ENCODE measurements at places on chromosomes 16 and 17.

DNA sequence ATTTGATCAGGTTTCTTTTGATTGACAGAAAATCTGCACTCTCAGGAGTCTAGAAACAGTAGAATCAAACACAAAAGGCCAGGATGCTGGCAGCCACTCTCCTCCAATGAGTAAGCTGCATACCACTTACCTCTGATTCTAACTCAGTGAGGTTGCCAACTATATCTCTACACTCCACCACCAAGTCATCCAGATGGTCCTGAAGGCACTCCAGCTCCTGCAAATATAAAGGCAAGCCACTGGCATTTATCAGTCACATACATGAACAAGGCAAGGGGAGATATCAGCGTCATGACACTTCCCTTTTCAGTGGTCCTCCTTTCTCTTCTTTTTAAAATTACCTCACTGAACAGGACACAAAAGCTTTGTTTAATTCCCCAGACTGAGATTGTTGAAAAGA, 53.1 kb upstream of the CLEC18B start:
- DNase-seq: no peak

DNA sequence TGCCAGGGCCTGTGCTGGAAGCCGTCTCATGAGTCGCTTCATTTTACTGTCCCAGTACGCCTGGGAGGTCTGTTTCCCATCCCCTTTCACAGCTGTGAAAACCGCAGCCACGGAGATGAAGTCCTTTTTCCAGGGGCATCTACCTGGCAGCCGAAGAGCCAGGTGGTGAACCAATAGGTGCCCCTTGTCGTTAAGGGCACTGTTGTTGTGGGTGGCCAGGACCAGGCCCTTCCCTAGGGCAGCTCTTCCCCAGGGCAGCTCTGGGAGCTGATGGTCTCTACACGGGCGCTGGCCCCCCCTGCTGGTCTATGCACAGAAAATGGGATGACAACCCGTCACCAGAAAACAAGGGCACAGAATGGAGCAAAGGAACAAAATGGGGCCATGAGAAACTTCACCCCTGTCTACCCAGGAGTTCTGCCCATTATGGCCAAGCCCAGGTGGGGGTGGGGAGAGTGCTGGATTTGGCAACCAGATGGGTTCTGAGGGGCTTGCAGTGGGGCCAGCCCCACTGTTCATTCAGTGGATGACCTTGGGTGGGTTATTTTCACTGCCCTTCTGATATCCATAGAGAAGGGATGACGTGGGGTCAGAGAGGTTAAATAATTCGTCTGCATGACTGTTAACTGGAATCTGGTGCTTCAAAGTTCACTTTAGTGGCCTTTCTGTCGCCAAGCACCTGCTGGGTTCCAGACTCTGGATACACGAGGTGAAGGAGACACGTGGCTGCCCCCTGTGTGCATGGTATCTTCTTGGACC, 11.5 kb downstream of the RMI2 start:
- DNase-seq: no peak

GRCh38 chr16:79278506-79278905, 322.0 kb downstream of the MAF start:
- no peak for DNase-seq

- no peak for DNase-seq
These were observed 24.6 kb downstream of the HIGD1B start for GRCh38 chr17:44872131-44872768.

- no peak for DNase-seq
These were observed 3.1 kb upstream of the MC1R start for GRCh38 chr16:89915303-89916232.

DNA sequence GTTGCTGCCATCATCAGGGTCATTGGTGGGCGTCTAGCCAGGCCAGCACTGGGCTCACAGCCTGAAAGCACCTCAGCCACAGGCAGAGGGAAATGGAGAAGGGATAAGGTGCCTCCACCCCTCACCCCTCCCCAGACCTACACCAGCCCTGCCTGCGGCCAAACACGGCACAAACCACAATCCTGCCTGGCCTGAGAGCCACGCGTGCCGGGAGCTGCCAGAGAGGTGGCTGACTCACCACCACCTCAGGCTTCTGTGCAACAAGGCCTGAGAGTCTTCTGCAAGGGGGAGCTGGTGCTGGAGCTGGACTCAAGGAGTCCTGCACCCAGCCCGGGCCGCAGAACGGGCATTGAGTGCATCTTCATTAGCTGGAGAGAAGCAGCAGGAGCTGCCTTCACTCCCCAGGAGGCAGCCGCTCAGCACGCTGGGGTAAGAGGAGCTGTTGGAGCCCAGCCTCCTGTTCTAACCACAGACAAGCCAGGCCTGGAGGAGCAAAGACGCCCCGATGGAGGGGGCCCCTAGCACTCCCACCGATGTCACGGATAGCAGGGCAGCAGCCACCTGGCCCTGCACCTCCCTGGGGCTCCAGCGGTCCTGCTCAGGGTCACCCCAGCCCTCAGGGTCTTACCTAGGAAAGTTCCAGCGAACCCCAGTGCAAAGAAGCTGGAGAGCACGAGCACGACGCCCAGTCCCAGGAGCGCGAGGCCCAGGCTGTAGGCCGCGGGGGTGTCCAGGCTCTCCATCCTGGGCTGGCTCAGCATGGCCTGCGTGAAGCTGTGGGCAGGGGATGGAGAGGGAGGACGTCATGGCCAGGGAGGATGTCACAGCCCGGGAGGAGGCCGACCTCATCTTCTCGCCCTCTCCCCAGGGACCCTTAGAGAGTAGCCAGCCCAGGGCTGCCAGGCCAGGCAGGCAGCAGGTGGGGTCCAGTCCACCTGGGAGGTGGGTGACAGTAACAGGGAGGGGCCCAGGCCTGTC, 16.0 kb upstream of the RASD1 start:
- peak; percentile 83 for DNase-seq

- DNase-seq: no peak
These were observed 22.9 kb upstream of the ZCCHC14 start for GRCh38 chr16:87515475-87516330.

GRCh38 chr17:38352245-38353085, 821 bp downstream of the SOCS7 start:
- DNase-seq: no peak

DNA sequence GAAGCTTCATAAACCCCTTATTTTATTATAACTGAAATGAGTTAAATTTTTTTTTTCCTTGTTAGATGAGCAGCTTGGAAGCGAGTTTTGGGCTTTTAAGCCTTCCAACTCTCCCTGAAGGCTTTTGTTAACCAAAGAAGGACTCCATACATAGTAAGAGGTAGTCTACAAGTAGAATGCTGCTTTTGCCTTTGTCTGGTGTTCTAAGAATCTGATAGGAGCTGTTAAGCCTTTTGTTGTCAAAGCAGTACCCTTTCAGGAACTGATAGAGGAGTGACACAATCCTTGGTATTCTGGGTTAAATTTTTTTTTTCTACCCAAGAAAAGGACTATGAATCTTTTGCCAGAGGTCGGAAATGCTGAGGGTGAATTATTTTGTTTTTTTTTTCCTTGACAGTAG, 26.1 kb downstream of the MAP2K4 start:
- no peak for DNase-seq

GRCh38 chr16:48361540-48362144, 23.6 kb downstream of the SIAH1 start:
- no peak for DNase-seq

- no peak for DNase-seq
These were observed 102.2 kb downstream of the RAP1GAP2 start for GRCh38 chr17:2898255-2898926.

- DNase-seq: no peak
These were observed 38.7 kb upstream of the FOXJ1 start for GRCh38 chr17:76179496-76180467.

DNA sequence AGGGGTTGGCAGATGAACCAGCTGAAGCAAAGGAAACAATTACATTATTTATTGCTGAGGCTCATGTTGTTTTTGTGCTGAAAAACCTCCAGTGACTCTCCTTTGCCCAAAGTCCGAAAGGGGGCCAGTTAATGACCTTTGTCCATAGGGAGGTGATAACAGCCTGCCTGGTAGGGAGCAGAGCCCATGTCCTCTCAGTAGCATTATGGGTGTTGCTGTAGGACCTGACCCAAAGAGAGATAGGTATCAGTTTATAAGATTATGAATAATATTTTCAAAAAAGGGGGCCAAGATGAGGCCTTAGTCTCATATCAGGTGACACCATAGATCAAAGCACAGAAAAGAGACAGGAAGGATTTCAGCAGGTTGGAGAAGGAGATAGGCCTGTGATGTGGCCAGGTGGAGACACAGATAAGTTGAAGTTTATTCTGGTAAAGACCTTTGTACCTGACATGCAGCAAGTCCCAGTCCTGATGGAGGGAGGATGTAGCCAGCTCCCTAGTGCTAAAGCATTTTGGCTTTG, 55.1 kb downstream of the CENPV start:
- DNase-seq: no peak

GRCh38 chr16:52455549-52456277, 91.2 kb downstream of the TOX3 start:
- DNase-seq: no peak

GRCh38 chr17:47705536-47706530, 11.9 kb downstream of the TBKBP1 start:
- no peak for DNase-seq

DNA sequence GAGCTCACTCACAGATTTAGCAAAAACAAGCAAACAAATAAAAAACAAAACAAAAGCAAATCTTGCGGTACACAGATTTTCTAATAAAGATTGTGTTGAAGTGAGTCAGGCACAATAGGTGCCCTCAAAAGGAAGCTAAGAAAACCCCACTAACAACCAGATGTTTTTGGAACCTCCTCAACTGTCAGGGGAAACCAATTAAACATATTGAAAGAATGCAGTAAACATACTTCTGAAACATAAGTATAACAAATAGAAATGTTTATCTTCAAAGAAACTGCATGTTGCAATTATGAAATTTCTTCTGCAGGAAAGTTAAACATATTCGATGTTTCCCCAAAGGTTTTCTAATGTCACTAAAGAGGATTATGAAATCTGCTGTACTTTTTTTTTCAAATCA, 110.5 kb upstream of the CORO6 start:
- no peak for DNase-seq

- DNase-seq: no peak
These were observed 1418.8 kb downstream of the CDH11 start for GRCh38 chr16:63702981-63703590.

DNA sequence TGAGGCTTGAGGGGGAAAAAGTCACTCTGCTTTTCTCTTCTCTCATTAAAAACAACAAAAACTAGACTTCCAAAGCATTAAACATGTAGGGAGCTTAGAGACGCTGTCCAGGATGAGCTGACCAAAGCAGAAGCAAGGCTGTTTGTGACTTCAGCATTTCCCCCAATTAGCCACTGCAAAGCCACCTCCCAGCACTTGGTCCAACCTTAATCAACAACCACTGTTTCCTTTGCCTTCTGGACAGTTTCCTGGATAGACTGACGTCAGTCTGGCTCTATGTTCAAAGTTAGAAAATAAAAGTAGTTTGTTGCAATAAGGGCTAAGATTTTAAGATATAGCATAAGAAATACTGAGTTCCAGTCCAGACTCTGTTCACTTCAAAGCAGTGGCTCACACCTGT, 3.1 kb downstream of the TMEM231 start:
- no peak for DNase-seq

DNA sequence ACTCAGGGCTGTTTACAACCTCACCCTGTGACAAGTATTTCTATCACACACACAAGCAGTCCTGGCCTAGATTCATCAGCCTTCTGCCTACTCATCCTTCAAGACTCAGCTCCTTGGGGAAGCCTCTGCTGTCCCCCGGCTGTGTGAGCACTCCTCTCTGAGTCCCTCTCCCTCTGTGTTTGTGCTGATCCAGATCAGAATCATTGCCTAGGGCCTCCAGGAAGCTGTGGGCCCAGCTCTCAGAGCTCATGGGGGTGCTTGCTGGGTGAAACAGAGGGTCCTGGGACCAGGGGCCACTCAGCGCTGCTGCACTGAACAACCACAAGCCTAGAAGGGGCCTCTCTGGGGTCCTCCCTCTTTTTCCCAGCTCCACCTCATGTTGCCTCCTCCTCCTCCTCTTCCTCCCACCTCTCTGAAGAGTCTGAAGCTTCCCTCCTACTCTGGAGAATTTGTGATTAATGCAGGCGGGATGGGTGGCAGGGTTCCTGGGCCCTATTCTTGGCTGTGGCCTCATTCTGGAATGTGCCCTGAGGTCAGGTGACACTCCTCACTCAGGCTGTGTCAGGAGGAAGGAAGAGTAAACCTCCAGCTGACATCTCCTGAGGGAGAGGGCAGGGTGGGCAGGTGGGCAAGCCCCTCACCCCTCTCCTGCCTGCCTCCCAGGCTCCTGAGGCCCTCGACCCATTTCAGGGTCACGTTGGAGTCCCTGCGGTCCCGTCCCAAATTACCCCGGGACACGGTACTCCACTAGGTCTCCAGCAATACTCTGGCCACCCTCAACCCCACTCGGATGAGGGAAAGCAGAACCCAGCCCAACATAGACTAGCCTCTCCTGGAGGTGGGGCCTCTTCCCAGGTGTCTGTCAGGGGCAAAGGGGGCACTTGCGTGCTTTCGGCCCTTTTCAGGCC, 10.1 kb downstream of the WFIKKN2 start:
- DNase-seq: no peak

- DNase-seq: no peak
These were observed 15.3 kb downstream of the ABCA3 start for GRCh38 chr16:2325181-2325580.

GRCh38 chr17:633641-634101, 81.0 kb downstream of the VPS53 start:
- DNase-seq: no peak

- no peak for DNase-seq
These were observed 55.6 kb upstream of the LRRC37A3 start for GRCh38 chr17:64974750-64975317.

GRCh38 chr16:10599626-10600025, 19.2 kb upstream of the EMP2 start:
- DNase-seq: no peak

GRCh38 chr17:59428916-59429485, 97.5 kb downstream of the YPEL2 start:
- DNase-seq: no peak

- DNase-seq: no peak
These were observed 95.7 kb downstream of the STX8 start for GRCh38 chr17:9479964-9480363.

DNA sequence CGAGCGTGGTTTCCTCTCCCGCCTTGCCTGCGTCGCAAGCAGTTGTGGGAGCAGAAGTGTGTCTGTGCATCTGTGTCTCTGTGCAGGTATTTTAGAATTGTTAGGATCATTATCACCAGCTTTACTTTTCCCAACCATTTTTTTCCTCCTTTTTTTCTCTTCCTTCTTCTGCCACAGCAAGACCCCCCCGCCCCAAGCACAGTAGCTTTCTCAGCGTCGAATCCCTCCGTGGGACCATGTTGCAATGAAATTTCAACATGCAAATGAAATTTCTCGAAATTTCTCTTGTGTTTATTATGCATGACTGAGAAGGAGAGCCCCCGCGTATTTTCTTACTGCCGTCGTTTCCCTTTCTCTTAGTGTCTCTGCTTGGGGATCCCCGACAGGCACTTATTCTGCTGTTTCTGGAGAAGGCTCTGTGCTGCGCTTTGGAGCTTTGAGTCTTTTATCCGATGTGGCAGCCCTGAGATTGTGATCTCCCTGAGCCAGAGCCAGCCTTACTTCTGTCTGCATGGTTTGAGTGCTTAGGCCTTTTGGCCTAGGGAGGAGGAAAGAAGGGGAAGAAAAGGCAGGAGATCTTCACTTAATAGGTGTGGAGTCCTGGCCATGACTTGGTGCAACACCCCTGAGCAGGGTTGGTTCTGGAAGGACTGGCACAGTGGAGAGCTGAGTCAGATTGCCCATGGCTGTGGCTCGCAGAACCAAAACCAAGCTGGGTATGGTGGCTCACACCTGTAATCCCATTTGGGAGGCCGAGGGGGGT, 5.0 kb downstream of the ARMC7 start:
- no peak for DNase-seq

GRCh38 chr17:70076189-70076588, 1.2 kb downstream of the KCNJ16 start:
- peak; percentile 28 for DNase-seq

GRCh38 chr16:31707743-31708335, 165.8 kb upstream of the ZNF267 start:
- DNase-seq: no peak

GRCh38 chr17:56700919-56701420, 107.5 kb downstream of the NOG start:
- DNase-seq: no peak

Measured in skeletal muscle cell (primary cell).